Stimulated activated CD8-positive, alpha-beta memory T cell treated with anti-CD3 and anti-CD28 coated beads, Interleukin-4, amount 100 ng/mL, for 1 hour (primary cell): ENCODE measurements at places on chromosomes 4 and X.

GRCh38 chr4:47210828-47211227 lies 179.5 kb downstream of the GABRB1 start:
- DNase-seq = no peak

GRCh38 chr4:26181616-26182015 lies 139.2 kb upstream of the RBPJ start:
- no peak for DNase-seq

DNA sequence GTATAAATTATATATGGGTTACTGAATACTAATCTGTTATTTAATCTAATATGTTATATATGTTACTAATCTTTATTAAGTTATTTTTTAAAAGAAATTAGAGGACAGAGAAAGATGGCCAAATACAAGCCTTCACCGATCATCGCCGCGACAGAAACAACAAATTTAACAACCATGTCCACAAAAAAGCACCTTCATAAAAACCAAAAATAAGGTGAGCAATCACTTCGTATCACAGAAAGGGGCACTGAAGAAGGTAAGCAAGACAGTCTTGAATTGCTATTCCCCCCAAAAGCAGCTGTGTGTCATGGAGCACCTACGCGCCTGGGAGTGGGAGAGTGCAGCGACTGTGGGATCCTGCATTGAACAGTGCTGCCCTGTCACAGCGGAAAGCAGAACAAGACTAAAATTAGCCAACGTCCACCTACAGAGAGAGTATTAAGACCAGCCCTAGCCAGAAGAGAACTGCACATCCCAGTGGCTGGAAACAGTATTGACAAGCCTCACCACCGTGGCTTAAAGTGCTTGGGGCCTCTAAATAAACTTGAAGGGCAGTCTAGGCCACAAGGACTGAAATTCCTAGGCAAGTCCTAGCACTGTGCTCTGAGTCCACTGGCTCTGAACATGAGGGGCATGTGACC lies 38.5 kb downstream of the LRBA start:
- DNase-seq = no peak

DNA sequence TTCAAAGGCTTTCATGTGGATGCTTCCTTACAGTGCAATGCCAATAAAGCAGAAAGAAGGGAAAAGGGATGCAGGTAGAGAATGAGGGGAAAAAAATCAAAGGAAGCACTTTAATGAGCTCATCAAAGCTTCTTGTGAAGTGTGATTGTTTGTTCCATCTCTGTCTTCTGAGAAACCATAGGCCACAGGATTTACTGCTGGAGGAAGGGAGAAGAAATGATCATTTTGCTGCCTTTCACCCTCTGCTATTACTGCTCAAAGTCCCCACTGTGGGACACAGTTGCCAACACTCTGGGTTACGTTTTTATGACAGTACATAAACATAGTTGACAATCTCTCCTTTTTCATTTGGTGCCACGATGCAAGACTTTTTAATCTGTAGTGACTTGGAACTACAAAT lies 558.0 kb upstream of the TECRL start:
- DNase-seq = no peak

- no peak for DNase-seq
These were observed 98.8 kb upstream of the STX18 start for GRCh38 chr4:4640692-4641091.

DNA sequence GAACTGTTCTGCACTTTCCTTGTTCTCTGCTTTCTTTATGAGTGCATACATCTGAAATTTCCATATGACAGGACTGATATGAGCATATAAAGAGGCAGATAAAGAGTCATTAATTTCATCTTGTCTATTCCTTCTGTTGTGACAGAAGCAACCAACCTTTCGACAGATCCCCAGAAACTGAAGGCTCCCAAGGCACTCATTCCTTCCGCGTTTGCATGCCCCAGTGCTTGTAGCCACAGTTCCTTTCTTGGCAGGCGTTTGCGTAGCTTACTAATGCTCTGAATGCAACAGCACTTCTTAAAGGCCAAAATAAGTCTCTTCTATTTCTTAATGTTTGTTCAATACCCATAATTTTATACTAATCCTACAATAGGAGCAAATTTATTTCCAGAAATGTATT lies 94.0 kb upstream of the TBL1X start:
- DNase-seq = no peak

DNA sequence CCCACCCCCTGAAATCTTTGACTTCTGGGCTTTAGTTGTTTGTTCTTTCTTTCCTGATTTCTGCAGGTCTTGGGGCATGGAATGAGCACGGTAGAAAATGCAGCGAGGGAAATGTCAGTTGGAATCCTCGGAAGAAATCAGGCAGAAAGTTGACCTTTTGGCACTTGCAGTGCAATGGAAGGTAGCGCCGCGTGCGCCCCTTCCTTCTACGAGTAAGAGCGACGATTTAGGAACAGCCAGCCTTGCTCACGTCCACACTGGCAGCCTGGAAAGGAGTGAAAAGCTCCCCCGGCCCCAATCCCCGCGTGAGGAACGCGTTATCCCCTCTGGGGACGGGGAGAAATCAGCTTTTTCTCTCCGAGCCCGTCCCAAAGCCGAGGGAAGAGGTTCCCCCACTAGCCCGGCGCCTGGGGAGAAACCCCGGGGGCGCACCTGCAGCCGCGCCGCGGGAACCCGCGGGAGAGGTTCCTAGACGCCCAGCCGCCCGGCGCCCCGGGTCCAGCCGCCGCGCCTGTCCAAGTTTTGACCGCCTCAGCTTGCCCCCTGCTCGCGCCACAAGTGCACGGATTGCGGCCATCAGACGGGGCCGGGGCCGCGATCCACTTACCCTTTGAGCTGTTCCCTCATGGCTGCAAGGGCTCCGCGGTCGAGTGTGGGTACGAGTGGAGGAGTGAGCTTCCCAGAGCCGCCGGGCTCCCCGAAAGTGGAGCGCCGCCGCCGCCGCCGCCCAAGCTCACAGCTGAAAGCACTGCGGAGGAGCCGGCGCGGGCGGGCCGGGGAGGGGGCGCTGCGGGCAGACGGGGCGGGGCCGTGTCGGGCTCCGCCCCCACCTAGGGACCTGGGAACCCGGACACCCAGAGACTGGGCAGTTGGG lies 194.6 kb upstream of the FTHL17 start:
- no peak for DNase-seq

DNA sequence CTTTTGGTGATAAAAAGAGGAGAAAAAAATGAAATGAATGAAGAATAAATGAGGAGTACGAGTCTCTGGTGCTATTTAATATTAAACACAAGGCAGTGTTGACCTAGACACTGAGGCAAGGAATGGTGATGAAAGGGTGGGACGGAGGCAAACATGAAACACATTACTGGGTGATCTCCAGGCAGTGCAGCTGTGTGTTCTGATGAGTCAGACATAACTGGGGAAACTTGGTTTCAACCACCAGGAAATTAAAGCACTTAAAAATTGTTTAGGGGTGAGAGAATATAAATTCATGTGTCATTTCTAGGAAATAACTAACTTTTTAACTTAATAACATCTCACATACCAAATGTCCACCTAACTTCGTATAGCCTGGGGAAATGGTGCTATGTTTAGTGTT lies 19.7 kb upstream of the CXCL6 start:
- DNase-seq = no peak

GRCh38 chr4:17230727-17231126 lies 281.2 kb downstream of the QDPR start:
- no peak for DNase-seq

- DNase-seq = no peak
These were observed 160.7 kb upstream of the LDB2 start for GRCh38 chr4:17058916-17059741.

DNA sequence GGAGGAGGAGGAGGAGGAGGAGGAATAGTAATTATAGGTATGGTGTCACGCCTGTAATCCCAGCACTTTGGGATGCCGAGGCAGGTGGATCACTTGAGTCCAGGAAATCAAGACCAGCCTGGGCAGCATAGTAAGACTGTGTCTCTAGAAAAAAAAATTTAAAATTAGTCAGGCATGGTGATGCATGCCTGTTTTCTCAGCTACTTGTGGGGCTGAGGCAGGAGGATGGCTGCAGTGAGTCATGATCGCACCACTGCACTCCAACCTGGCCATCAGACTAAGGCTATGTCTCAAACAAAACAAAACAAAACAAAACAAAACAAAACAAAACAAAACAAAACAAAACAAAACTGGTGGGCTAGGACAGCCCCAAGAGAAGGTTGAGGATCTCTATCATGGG lies 3.0 kb downstream of the STARD8 start:
- no peak for DNase-seq
